ENCODE measurements at places on chromosomes 6 and 20.

GRCh38 chr6:43307451-43308100 lies 1.1 kb downstream of the CRIP3 start:
- DNase-seq: no peak

GRCh38 chr6:137756788-137757187 lies 110.3 kb upstream of the TNFAIP3 start:
- DNase-seq: no peak

- no peak for DNase-seq
Measured at GRCh38 chr6:134456226-134456625, 138.3 kb upstream of the SGK1 start.

DNA sequence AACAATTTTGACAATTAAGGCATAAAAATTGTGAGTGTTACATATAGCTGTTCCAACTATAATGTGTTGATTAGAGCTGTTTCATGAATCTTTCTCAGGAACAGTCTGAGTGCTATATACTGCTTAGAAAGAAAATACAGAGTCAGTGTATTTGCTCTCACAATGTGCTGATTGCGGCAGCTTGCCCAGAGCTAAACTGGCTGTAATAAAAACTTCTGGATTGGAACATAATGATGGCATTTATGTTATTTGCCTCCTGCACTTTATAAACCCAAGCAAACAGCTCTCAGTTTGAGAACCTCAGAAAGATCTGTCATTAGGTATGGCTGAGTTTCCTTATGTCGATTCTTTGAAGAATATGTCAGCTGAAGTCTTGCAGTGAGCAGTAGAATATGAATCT lies 29.5 kb downstream of the FLRT3 start:
- no peak for DNase-seq

GRCh38 chr6:78770765-78771164 lies 96.6 kb upstream of the IRAK1BP1 start:
- DNase-seq: no peak

DNA sequence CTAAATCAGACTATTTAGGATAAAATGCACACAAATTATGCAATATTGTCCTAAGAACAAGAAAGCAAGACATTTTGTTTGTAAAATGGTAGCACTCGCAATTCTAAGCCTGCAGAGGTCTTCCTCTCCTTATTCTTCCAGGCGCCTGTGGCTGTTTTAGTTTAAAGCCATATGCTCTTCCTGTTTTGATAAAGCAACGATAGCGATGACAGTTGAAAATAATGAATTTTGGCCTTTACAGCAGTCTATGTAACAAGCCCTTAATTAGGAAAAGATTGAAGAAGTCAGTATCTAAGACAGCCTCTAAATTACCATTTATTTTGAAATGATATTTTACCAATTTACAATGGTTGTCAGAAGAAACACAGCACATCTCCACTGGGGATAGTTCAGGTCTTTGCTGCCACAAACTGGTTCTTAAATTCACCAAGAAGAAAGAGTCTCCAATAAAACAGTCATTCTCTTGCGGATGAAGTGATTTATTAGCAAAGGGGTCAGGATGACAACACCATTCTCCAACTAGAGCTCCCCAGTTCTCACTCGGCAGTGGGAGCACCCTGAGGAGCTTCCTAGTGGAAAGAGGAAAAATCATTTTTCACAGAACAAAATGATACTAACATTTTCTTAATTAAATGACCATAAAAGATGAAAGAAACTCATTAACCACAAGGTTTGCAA lies 21.4 kb downstream of the UBE3D start:
- no peak for DNase-seq

DNA sequence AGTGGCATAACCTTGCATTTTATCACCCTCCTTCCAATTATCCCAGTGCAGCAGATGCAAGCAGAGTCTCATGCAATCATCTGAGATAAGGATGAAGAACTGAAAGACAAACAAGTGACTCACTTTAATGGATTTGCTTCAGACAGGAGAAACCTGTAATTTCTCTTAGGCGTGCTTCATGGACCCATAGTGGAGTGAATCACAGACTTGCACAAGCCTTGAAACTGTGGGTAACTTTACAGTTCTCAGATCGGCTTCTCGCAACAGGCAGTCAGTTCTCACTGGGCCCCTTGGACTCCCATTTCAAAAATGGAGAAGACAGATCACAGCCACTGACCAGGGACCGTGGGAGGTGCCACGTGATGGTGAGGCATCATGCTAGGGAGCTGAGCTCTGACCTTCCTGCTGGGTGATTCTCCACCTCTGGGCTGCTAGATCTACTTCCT lies at the start of gene ADGRF4:
ADGRF4 (plus strand) TSS at position 239 of the 446 bp plus-strand sequence. CDS start 8,666 bp downstream, outside the sequence.
- DNase-seq: peak; percentile 16

GRCh38 chr6:39386487-39386886 lies 64.0 kb upstream of the KCNK16 start:
- no peak for DNase-seq

DNA sequence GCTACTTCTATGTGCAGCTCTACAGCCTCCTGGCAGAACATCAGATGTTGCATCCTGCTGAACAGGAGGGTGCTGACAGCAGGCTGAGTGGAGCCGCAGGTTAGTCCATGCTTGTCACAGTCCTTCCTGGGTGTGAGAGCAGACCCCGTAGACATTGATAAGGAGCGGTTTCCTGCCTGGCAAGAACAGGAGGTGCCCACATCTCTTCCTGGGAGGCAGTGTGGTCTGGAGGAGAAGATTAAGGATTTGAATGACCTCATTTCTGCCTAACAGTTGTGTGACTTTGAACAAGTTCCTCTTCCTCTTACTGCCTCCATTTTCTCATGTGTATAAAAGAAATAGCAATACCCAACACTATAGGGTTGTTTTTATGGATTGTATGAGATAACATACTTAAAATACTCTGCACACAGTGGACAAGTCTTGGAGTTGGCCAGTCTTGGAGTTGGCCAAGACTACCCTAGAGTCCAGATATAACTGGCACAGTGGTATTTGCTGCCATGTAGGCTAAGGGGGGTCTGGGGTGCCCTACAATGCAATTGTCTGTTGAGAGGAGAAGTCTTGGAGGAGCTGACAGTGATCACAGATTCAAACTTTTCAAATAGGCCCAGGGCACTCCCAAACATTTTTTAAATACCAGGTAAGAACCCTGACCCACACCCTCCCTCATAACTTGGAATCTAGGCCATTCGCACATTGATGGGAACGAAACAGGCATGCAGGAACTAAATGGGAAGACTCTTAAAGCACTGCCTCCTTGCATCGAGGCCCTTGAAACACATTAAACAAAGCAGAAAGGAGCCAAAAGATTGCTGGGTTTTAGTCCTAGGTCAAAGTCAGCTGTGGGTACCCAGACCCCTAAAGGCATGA lies 32.6 kb upstream of the TBC1D7 start:
- peak; percentile 65 for DNase-seq

GRCh38 chr6:133546098-133546497 lies 304.9 kb downstream of the EYA4 start:
- no peak for DNase-seq

DNA sequence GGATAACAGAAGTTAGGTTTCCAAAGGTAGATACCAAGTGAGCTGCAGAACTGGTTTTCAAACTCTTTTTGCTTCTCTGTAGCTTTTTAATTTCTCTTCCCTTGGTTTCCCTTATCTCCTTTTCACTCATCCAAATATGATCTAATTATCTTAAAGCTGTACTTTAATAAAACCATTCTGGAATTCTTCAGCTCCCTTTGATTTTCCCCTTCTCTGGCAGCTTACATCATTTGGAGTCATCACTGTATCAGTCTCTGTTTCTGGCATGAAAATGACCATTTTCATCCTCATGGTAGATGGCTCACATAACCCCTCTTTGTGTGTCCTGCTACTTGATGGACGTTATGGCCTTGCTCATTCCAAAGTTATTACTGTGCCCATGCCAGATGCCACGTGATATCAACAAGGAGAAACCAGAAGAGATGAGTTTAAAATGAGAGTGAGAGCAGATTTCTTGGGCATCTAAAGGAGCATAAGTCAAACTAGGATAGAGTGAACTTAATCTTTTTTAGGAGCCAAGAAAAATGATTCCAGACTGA lies 620.2 kb downstream of the QKI start:
- DNase-seq: no peak
